Keratinocyte (primary cell): ENCODE measurements at places on chromosomes 6 and 20. TPM values are rescaled to one million over a fixed set of nuclear protein-coding genes. Genes with fewer than 3 reads are reported as not detected.
A peak's percentile ranks its signal among the peaks of the same experiment; 100 is the strongest.

- H3K4me3 ChIP-seq: no peak overlapping the region
- DNase-seq: no peak
- no peaks in the 10 kb centered on the region for H3K27me3 ChIP-seq
- no peaks in the 10 kb centered on the region for H3K4me1 ChIP-seq
These were observed 328.6 kb upstream of the SYNCRIP start for GRCh38 chr6:85971238-85971637.

DNA sequence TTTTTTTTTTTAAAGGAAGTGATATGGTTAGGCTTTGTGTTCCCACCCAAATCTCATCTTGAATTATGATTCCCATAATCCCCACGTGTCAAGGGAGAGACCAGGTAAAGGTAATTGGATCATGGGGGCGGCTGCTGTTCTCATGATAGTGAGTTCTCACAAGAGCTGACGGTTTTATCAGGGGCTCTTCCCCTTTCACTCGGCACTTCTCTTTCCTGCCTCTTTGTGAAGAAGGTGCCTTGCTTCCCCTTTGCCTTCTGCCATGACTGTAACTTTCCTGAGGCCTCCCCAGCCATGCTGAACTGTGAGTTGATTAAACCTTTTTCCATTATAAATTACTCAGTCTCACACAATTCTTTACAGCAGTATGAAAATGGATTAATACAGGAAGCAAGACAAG lies 64.3 kb downstream of the ZFP64 start:
- no peaks in the 10 kb centered on the region for H3K27me3 ChIP-seq
- no peaks in the 10 kb centered on the region for H3K4me1 ChIP-seq
- no peaks in the 10 kb centered on the region for H3K36me3 ChIP-seq
- no peak overlapping the region for H3K4me3 ChIP-seq
- DNase-seq: no peak
- H3K27ac ChIP-seq: no peak overlapping the region

Gene POM121L2
- polyA plus RNA-seq: 0.01 TPM in 1 of 3 replicates, not detected in the others

DNA sequence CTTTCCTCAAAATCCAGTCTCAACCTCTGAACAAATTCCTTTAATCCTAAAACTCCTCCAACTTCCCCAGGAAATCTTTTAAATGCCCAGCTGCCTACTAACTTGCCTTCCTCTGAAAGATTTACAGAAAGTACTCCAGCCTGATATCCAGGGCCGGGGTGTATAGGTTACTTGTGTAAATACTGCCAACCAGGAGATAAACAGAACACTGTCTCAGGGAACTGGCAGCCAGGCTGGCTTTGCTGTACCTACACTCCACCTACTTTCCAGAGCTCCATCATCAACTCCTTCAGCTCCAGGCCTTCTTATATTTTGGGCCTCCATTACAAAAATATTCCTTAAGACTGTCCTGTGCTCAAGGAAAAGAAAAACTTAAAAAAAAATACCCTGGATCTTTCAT lies 85.9 kb downstream of the CEP162 start:
- H3K27me3 ChIP-seq: no peaks in the 10 kb centered on the region
- no peaks in the 10 kb centered on the region for H3K36me3 ChIP-seq
- H3K4me1 ChIP-seq: peaks cover 4% of the 10 kb centered on the region
- no peak overlapping the region for H3K4me3 ChIP-seq

GRCh38 chr6:76466286-76466685 lies 393.8 kb upstream of the IMPG1 start:
- H3K27me3 ChIP-seq: no peaks in the 10 kb centered on the region
- H3K4me3 ChIP-seq: no peak overlapping the region
- no peak overlapping the region for H3K27ac ChIP-seq
- DNase-seq: no peak
- no peaks in the 10 kb centered on the region for H3K4me1 ChIP-seq

DNA sequence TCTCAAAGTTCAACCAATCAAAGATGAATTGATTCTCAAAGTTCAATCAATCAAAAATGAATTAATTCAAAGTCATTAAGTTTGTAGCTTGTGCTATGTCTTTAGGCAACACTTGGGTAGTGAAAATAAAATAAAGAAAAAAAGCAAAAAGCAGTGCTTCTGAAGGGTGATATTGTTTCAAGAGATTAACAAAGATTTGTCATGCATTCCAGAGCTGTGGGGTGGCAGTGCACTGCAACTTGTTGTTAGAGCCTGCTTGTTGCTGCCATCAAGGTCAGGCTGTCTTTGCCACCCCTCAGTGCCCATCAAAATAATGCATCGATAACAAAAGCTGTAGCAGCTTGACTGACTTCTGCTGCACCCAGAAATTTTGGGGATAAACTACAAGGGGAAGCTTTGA lies 128.6 kb downstream of the RNF144B start:
- H3K36me3 ChIP-seq: no peaks in the 10 kb centered on the region
- no peak overlapping the region for H3K4me3 ChIP-seq
- DNase-seq: no peak
- H3K27me3 ChIP-seq: no peaks in the 10 kb centered on the region
- no peak overlapping the region for H3K27ac ChIP-seq

DNA sequence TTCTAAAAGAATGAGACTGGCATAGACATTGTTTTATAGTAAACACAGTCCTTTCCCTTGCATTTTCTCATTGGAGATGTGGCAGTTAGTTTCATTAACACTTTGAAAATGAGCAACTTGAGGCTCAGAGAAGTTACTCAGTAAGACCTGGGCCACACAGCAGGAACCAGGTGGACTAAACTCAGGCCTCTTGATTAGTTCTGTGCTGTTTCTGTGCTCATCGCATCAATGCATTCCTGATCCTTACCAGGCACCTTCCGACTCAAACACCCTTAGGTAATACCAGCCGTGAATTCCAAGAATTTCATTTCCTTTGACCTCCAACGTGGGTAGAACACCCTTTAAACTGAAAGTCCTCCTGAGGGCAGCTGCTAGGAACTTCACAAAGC lies 362.8 kb downstream of the ESR1 start:
- H3K4me1 ChIP-seq: no peaks in the 10 kb centered on the region
- no peaks in the 10 kb centered on the region for H3K36me3 ChIP-seq
- no peaks in the 10 kb centered on the region for H3K27me3 ChIP-seq
- H3K27ac ChIP-seq: no peak overlapping the region
- no peak overlapping the region for H3K4me3 ChIP-seq
- DNase-seq: no peak

Gene PTP4A1
- polyA plus RNA-seq: 31.8 to 79.1 TPM (median 65.7 TPM) in 3 replicates

GRCh38 chr6:128493877-128494276 lies 26.5 kb downstream of the PTPRK start:
- no peak overlapping the region for H3K27ac ChIP-seq
- no peak overlapping the region for H3K4me3 ChIP-seq
- no peaks in the 10 kb centered on the region for H3K27me3 ChIP-seq
- H3K36me3 ChIP-seq: peaks cover 1% of the 10 kb centered on the region
- DNase-seq: no peak

GRCh38 chr6:38146021-38146733 lies 326.6 kb downstream of the ZFAND3 start:
- peaks cover 9% of the 10 kb centered on the region for H3K4me1 ChIP-seq
- no peak overlapping the region for H3K27ac ChIP-seq
- no peak for DNase-seq
- H3K27me3 ChIP-seq: no peaks in the 10 kb centered on the region
- H3K36me3 ChIP-seq: peaks cover 8% of the 10 kb centered on the region

Gene SLC24A3
- polyA plus RNA-seq: 0.17 to 0.37 TPM (median 0.36 TPM) in 3 replicates

DNA sequence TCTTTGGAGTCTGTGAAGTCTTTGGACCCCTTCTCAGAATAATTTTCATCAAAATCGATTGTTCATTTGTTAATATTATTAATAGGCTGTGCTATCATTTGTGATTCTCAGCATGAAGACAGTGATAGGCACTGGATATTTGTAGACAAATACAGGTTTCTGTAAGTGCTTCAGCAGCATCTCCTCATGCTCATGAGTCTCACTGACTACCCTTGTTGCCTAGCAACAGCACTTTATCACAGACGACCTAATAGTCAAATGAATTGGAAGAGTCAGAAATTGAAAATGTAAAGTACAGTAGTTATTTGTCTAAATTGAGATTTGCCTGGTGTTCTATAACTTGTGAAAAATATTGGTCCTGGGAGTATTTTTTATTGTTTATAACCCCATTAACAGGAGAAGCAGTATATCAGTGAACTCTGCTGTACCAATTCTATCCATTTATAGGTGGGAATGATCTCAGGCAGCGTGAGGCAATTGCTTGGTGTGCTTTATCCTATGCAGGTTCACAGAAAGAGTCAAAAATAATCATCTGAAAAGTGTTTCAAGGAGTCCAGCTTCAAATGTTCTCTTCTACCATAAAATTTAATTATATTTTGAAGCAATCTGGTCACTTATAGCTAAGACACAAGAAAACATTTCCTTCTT lies 684.6 kb downstream of the RFPL4B start:
- H3K4me1 ChIP-seq: no peaks in the 10 kb centered on the region
- H3K4me3 ChIP-seq: no peak overlapping the region
- no peaks in the 10 kb centered on the region for H3K36me3 ChIP-seq
- DNase-seq: no peak
- H3K27ac ChIP-seq: no peak overlapping the region
- H3K27me3 ChIP-seq: no peaks in the 10 kb centered on the region

DNA sequence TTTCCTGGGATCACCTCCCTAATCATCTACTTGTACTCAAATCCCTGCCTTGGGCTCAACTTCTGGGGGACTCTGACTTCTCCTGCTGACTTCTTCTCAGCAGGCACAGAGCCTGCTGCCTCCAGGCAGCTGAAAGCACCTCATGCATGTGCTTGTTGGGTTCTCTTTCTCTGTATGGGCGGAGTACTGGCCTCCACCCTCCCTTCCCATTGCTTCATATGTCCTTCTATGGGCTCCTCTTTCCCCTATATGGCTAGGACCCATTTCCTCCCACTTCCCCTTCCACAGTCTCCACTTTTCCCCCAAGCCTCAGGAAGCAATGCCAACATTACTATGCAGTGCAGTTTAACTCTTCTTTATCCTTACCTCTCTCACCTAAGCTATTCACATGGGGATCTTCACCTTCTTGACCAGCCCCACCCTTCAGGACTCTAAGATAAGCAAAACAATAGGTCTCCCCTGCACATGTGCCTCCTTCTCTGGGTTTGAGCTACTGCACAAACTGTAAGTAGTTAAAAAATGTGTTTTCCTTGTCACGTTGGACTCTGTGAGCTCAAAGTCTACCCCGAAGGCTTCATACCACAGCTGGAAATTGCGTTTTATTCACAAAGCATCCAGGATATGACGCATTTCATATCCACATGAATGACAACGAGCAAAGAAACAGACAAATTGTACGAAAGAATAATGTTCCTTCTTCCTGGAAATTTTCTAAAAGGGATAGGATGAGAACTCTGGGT lies 93.7 kb downstream of the CDS2 start:
- no peak for DNase-seq
- H3K27ac ChIP-seq: no peak overlapping the region
- H3K27me3 ChIP-seq: no peaks in the 10 kb centered on the region

DNA sequence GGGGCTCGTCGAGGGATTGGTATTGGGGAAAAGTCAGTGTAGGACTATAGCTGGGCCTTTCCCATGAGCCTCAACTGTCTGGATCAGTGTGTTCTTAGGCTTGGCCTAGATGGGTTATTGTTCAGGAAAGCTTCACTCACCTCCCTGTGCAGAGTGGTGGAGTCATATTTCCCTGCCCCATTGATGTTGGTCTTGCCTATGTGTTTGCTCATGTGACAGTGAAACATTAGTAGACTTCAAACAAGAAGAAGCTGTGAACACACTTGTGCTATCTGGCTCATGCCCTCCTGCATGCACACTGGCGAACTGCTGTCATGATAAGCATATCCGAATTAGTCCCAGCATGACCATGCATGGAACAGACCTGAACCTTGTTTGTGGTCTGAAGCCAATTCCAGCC lies 171.1 kb downstream of the DHX35 start:
- no peak overlapping the region for H3K4me3 ChIP-seq
- H3K27me3 ChIP-seq: no peaks in the 10 kb centered on the region
- H3K27ac ChIP-seq: no peak overlapping the region
- no peaks in the 10 kb centered on the region for H3K36me3 ChIP-seq
- DNase-seq: no peak

DNA sequence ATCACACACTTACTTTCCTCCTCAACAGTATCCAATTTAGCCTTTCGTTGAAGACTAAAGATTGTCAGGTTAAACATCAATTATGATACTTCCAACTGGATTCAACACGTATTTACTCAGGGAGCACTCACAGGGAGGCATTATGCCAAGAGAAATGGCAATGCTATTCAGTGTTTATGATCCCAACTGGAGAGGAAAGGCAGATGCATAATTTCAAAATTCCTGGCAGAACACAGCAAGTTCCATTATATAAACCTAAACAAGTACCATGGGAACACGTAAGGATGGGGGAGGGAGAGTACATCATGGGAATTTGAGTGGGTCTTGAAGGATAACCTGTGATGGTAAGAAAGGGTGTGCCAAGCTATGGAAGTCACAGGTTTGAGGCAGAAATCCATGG lies 112.7 kb downstream of the ISM1 start:
- H3K27me3 ChIP-seq: no peaks in the 10 kb centered on the region
- H3K4me3 ChIP-seq: no peak overlapping the region
- H3K27ac ChIP-seq: no peak overlapping the region
- H3K4me1 ChIP-seq: peaks cover 37% of the 10 kb centered on the region
- no peak for DNase-seq

- no peaks in the 10 kb centered on the region for H3K27me3 ChIP-seq
- no peaks in the 10 kb centered on the region for H3K4me1 ChIP-seq
- no peak overlapping the region for H3K27ac ChIP-seq
- no peak overlapping the region for H3K4me3 ChIP-seq
These were observed 76.6 kb downstream of the F13A1 start for GRCh38 chr6:6243846-6244245.

- H3K4me3 ChIP-seq: no peak overlapping the region
These were observed 43.7 kb downstream of the DAAM2 start for GRCh38 chr6:39835821-39836295.

DNA sequence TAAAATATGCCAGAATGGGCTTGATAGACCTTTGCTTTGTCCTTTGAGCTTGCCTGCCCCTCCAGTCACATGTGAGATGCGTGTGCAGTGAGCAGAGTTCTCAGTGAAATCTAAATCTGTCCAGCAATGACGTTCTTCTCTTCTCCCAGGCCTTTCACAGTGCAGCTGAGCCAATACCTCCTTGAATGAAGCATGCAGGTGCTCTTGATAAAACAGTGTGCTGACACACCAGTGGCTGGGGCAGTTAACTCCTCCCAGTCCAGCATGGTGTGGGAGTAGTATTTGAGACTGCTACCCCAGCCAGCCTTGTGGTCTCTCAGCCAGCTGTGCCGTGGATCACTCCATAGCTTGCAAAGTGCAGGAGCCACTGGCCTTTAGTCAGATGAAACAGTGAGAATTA lies 240.5 kb downstream of the FARS2 start:
- H3K4me3 ChIP-seq: no peak overlapping the region
- H3K27ac ChIP-seq: no peak overlapping the region
- H3K36me3 ChIP-seq: no peaks in the 10 kb centered on the region
- DNase-seq: no peak
- H3K27me3 ChIP-seq: no peaks in the 10 kb centered on the region

DNA sequence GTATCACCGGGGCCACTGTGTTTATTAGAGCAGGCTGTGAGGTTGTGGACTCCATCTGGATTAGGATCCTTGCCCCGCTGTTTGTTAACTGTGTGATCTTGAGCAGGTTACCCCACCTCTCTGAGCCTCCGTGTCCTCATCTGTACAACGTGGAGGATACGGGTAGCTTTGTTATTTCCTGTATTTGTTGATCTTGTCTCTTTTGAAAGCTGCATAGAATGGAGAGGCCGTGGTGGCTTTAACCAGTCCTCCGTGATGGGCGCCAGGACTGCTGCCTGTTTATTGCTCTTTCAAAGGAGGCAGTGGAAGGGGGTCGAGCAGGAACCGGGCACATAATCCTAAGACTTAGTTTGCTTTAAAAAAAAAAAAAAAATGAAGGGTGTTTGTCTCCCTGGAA lies 22.9 kb downstream of the BCAS4 start:
- no peaks in the 10 kb centered on the region for H3K4me1 ChIP-seq
- no peak overlapping the region for H3K4me3 ChIP-seq
- no peak for DNase-seq
- peak overlapping the region; percentile 70 for H3K27ac ChIP-seq
- peaks cover 2% of the 10 kb centered on the region for H3K36me3 ChIP-seq
